AML-193 (cell line): ENCODE measurements at places on chromosomes 11 and 22.

GRCh38 chr22:48098921-48099245 is 1336.4 kb downstream of the TBC1D22A start:
- DNase-seq: no peak

GRCh38 chr11:15547685-15548084 is 433.0 kb downstream of the INSC start:
- no peak for DNase-seq

DNA sequence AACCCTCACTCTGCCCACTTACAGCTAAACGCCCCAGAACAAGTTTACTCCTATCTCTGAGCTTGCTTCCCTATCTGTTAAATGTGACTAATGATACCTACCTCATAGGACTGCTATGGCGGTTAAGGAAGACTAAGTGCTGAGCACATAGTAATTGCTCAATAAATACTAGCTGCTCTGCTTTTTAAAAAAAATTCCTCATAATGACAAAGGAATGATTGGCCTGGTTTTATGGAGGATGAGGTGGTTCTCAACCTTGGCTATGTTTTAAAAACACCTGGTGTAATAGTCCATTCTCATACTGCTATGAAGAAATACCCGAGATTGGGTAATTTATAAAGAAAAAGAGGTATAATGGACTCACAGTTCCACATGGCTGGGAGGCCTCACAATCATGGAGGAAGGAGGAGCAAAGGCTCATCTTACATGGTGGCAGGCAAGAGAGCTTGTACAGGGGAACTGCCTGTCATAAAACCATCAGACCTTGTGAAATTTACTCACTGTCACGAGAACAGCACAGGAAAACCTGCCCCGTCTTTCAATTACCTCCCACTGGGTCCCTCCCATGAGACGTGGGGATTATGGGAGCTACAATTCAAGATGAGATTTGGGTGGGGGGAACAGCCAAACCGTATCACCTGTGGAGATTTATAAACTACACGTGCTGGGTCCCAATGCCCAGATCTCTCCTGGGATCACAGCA is 127.2 kb upstream of the SYT13 start:
- DNase-seq: no peak

DNA sequence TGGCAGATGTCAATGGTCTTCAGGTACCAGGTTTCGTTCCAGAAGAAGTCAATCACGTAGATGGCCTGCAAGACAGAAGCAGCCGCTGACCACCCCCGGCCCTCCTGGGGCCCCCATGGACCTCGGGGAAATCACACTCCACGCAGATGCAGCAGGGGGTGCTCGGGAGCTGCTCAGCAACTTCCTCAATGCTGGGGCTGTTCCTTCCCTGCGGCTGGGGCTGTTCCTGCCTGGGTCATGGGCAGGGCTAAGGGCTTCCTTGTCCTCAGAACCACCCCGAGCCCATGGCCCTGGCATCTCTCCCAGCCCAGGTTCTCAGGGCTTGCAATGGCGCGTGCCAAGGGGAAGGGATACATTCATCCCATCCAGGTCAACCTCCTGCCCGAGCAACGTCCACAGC is 10.3 kb downstream of the DHCR7 start:
- DNase-seq: no peak

DNA sequence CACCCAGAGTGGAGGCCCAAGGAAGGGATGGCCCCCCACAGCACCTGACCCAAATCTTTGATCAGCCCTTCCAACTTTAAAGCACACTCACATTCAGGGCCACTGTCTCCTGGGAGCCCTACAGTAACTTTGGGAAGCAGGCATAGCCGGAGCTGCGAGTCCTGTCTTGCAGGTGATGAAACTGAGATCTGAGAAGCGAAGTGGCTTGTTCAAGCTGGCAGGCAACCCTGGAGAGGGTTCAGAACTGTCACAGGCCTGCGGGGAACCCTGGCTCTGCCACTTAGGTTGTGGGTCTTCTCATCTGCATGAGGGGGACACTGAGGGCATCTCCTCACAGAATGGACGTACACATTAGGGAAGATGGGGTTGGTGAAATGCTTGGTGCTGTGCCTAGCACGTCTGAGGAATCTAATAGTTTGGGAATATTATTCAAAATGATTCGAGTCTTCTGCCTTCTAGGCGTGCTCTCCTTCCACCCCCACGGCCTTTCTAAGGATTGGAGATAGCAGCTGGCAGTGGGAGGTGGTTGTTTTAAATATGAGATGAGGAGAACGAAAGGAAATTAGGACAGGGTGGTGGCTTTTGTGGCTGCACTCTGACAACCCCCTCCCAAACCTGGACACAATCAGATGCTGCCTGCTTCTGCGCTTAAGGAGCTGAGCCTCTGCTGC is 18.8 kb upstream of the SUN2 start:
- DNase-seq: no peak

GRCh38 chr11:75245356-75246005 is 4.9 kb downstream of the TPBGL start:
- DNase-seq: no peak

- no peak for DNase-seq
Measured at GRCh38 chr11:115775846-115776245, 271.6 kb upstream of the CADM1 start.

DNA sequence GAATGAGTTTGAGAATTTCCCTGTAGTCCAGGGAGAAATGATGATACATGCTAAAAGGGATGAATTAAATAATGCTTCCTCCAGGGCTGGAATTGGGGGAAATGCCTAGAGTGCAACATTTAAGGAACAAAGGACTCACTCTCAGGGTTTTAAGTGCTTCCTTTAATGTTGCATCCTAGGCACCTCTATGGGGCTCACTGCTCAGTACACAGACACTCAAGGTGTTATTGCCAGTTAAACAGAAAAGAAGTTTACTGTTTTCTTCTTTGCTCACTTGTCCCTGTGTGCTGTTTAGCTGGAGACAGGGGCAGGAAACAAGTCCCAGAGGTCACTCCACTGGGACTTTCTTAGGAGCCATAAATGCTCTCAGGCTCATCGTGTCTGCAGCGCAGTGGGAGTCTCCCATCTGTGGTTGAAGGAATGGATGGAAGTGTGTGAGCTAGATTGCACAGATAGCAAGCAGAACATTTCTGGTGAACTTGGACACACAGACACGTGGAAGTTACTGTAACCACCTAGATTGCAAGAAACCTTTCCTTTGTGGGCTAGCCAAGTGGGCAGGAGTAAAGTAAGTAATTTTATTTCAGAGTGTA is 8.4 kb upstream of the OR52H1 start:
- DNase-seq: no peak

- DNase-seq: no peak
Measured at GRCh38 chr22:49347376-49347775, 480.3 kb downstream of the BRD1 start.

- DNase-seq: no peak
Measured at GRCh38 chr22:47777426-47777825, 1015.0 kb downstream of the TBC1D22A start.

DNA sequence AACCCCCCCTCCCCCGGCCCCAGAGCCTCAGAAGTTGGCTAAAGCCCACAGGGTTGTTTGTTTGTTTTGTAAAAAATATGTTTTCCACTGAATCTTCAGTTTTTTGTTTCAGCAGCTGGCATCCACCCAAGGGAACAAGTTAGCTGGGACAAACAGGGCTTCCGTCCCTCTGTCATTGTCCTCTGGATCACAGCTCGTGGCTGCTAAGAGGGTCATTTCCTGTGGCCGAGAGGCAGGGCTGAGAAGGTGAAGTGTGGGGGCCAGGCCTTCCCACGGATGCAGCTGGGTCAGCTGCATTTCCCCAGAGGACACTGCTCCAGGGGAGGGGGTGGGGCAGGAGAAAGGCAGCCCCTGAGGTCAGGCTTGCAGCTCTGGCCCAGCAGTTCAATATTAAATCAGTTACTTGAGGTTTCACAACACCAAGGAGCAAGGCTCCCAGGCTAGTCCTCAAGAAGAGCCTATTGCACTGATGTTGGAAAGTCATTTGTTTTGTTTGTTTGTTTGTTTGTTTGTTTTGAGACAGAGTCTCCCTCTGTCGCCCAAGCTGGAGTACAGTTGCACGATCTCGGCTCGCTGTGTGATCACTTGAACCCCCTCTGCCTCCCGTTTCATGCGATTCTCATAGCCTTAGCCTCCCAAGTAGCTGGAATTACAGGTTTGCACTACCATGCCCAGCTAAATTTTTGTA is 34.4 kb upstream of the SMTN start:
- DNase-seq: no peak
